Stimulated activated CD4-positive, alpha-beta T cell treated with anti-CD3 and anti-CD28 coated beads, Interleukin-15, amount 100 ng/mL, for 1 hour (primary cell): ENCODE measurements at places on chromosomes 2 and 18.

- DNase-seq = no peak
Observed at GRCh38 chr2:42777883-42778805, 14.2 kb upstream of the OXER1 start.

- DNase-seq = no peak
Observed at GRCh38 chr18:22539051-22539765, 121.5 kb upstream of the CTAGE1 start.

- DNase-seq = no peak
Observed at GRCh38 chr2:200193331-200193730, 113.2 kb upstream of the SPATS2L start.

DNA sequence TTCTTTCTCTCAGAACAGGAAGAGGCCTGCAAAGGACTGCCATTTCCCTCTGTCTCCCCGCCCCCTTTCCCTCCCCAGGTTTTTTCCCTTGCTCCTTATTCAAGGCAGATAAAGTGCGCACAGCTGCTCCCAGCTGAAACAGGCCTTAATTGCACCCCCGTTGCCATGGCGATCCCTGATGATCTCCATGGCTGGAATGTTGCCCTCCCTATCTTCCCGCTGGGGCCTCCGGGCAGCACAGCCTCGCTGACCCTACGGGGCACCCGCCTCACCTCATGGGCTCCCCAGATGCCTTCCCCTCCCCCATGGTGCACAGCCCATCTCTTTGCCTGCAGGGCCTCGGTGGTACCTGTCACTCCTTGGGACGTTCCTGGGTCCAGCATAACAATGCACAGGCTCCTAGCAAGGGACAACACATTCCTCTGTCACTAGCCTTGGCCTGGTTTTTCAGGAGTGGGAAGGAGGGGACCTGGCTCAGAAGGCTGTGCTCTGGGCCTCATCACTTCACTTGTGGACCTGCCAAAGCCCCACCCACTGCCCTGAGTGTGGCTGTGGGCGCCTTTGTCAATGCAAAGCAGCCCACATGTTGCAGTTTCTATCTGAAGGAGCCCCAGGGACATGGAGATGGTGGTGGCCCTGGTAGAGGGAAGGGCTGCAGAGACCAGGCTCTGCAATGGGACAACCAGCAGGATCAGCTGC is 115.0 kb downstream of the CELF4 start:
- DNase-seq = no peak

- DNase-seq = no peak
Observed at GRCh38 chr2:28665041-28665704, 86.5 kb upstream of the PPP1CB start.
